Keratinocyte (primary cell): ENCODE measurements at places on chromosomes 7 and 10.

DNA sequence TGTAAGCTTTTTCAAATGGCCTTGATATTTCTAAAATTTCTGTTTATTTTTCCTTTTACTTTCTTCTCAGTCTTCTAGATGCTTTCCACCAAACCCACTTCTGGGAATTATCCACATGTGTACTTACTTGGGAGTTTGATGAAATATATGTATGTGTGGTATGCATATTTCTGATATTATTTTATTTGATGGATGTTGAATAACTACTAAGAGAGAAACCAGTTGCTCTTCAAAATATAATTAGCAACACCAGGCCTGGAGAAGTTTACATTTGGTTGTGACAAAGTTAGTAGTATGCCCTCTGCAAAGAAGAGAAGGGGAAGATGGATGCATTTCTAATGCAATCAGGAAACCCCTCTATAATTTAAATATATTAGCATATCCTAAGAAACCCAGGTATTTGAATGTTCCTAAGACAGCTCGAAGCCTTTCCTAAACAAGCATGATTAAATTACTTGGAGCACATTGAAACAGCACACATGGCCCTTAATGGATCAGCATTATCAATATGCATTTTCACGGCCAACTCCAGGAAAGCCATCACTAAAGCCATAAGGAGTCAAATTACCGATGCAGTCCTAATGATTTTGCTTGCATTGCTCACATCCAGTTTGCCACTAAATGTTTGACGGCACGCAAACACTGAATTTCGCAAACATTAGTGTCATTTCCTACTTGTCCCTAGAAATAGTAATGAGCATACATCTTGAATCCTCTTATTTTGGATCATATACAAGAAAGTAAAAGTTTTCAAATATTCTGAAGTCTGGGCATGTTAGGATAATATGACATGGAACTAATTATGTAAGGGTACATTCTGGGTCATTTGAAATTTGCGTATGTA lies 393.8 kb downstream of the EXOC4 start:
- DNase-seq: no peak

DNA sequence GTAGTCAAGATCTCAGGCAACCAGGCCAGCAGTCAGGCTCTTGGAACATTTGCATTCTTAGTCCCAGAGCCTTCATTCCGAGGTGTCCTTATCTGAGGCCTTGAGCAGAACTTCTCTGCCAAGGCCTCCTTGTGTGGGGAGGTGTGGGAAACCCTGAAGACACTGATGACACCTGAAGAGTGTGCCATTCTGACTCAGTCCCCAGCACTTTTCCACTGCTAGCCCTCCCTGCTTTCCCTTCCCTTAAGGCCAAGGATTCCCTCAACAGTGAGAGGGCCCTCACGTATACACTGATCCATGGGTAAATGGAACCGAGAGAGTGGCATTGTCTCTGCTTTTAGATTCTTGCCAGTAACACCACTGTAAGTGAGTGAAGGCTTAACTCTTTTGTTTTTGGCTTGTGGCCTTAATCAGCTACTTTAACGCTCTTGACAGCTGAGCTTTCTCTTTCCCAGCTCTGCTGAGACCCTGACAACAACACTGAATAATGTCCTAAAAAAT lies 30.3 kb downstream of the TRDMT1 start:
- no peak for DNase-seq

DNA sequence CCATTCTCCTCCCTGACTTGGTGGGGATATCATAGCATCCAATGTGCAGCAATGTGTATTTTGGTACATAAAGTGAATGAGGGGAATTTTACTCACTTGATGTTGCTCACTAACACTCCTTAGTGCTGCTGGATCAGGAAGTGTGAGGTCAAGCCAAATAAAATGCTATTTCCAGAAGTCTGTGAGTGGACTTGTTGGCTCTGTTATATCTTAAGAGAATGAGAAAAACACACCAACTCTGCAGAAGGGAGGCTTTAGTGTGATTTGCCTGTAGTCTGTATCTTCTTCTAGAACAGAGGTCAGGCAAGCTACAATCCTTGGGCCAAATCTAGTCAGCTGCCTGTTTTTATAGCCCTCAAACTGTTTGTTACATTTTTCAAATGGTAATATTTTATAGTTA lies 154.3 kb downstream of the POLR1F start:
- DNase-seq: no peak

GRCh38 chr10:11017570-11018431 lies at the start of gene CELF2:
Gene CELF2 (plus strand): TSS chr10:11017872. CDS start chr10:11018090, 218 bp downstream.
- DNase-seq: no peak

GRCh38 chr10:6542999-6543430 lies 37.1 kb downstream of the PRKCQ start:
- no peak for DNase-seq
